Type B pancreatic cell (in vitro differentiated cells): ENCODE measurements at places on chromosomes 2 and 18. TPM values are rescaled to one million over a fixed set of nuclear protein-coding genes. Genes with fewer than 3 reads are reported as not detected.

DNA sequence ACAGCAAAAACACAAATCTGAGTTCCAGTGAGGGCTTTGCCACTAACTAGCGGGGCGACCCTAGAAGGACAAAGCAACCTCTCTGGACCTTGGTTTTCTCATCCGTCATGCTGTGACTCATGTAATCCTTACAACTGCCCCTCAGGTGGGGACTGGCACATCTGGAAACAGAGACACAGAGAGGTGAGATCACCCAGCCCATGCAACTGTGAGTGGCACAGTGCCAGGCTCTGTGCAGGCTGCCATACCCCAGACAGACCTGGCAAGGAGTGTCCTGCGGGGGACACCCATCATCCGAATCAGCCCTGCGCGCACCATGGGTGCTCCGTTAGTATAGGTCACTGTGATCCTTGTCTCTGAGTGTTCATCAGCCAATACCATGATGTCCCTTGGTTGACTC is 198.3 kb downstream of the SMAD7 start:
- no peak for DNase-seq
- no peaks in the 10 kb centered on the region for H3K27me3 ChIP-seq
- H3K4me3 ChIP-seq, result no peak overlapping the region
- no peak overlapping the region for H3K27ac ChIP-seq
- peaks cover 10% of the 10 kb centered on the region for H3K36me3 ChIP-seq

- no peaks in the 10 kb centered on the region for H3K27me3 ChIP-seq
- H3K4me3 ChIP-seq, result no peak overlapping the region
- no peaks in the 10 kb centered on the region for H3K36me3 ChIP-seq
- no peak for DNase-seq
These were observed 345.2 kb upstream of the SLC8A1 start for GRCh38 chr2:40797120-40797519.

- DNase-seq, result no peak
- peaks cover 5% of the 10 kb centered on the region for H3K4me1 ChIP-seq
- no peak within 1 kb of the TSS for H3K4me3 ChIP-seq
- peaks cover 58% of the 10 kb centered on the region for H3K27me3 ChIP-seq
- H3K27ac ChIP-seq, result no peak within 1 kb of the TSS
- no peaks in the 10 kb centered on the region for H3K36me3 ChIP-seq
These were observed at the start of gene NTSR2 for GRCh38 chr2:11669454-11670291. NTSR2 (minus strand) TSS chr2:11670195; CDS start chr2:11670129, 66 bp downstream.

GRCh38 chr2:96207073-96207773 is 1.4 kb downstream of the STARD7 start:
- H3K27me3 ChIP-seq, result no peaks in the 10 kb centered on the region
- H3K27ac ChIP-seq, result peak overlapping the region; percentile 88
- peaks cover 41% of the 10 kb centered on the region for H3K4me1 ChIP-seq
- peaks cover 19% of the 10 kb centered on the region for H3K36me3 ChIP-seq
- H3K4me3 ChIP-seq, result peak overlapping the region; percentile 97
- no peak for DNase-seq

GRCh38 chr2:25041928-25042320 is at the start of gene EFR3B:
EFR3B (plus strand) TSS chr2:25042076; CDS start chr2:25042313, 237 bp downstream.
- H3K4me3 ChIP-seq, result peak within 1 kb of the TSS; percentile 91
- peak within 1 kb of the TSS; percentile 85 for H3K27ac ChIP-seq
- peaks cover 33% of the 10 kb centered on the region for H3K27me3 ChIP-seq
- H3K36me3 ChIP-seq, result peaks cover 3% of the 10 kb centered on the region
- DNase-seq, result peak; percentile 95
- peaks cover 24% of the 10 kb centered on the region for H3K4me1 ChIP-seq

GRCh38 chr2:222450021-222450420 is 25.7 kb downstream of the SGPP2 start:
- no peak overlapping the region for H3K4me3 ChIP-seq
- no peak for DNase-seq
- no peak overlapping the region for H3K27ac ChIP-seq

Gene LYG1
- 1.6 and 2.1 TPM in 2 replicates for total RNA-seq

Gene UGT1A10
- not detected in 2 replicates for total RNA-seq
